Activated CD8-positive, alpha-beta memory T cell treated with anti-CD3 and anti-CD28 coated beads for 4 hours (primary cell): ENCODE measurements at places on chromosomes 6 and 20.

DNA sequence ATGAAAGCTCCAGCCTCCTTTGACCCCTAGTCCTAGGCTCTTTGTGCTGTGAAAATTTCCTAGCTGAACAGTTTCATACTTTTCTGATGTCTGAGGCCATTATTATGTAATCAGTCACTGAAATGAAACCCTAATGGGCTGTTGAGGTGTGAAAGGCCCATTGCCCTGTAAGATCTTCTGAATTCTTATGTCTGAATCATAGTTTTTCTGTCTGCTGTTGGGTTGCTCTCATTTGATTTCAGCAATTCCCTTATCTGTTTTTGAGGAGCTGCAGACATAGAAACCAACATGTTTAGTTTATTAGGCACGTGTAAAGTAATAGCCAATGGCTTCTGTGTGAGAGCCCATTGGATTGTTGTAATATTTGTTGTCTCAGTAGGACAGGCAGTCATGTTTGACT, 118.1 kb downstream of the EYA4 start:
- DNase-seq: no peak

DNA sequence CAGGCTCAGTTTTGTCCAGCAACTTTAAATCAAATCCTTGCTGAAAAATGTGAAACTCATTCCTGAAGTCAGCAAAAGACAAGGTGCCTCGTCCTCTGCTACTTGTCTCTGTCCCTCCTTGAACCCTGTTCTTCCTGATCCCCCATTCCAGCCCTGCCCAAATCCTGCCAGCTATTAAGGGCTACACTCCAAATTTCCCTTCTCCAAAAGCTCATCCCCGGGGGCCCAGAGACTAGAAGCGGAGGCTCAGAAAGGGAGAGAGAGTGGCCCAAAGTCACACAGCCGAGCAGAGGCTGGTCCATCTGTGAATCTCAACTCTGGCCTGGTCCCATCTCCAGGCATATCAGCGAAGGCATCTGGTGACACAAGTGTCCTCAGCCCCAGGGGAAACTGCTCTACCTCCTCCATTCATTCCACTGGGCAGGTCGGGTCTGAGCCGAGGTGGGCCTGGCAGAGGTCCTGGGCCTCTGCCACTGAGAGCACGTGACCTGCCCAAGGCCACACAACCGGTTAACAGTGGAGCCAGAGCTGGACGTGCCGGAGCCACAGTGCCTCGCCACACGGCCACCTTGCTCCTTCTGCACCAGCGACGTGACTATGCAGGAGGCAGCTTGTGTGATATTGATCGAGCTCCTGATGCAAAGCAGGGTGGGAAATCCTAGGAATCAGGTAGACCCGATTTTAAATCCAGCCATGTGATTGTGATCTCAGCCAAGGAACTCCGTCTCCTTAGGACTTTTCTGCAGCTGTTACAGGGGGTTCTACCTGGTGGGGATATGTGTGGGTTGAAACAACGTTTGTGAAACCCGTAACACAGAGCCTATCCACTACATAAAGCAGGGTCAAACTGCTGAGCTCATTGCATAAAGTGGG, 28.6 kb downstream of the NOL4L start:
- no peak for DNase-seq

GRCh38 chr20:56664796-56665195, 35.7 kb downstream of the TFAP2C start:
- no peak for DNase-seq

- no peak for DNase-seq
Measured at GRCh38 chr6:12698298-12698697, 18.3 kb upstream of the PHACTR1 start.

GRCh38 chr6:28003661-28004060, 46.6 kb downstream of the OR2B6 start:
- no peak for DNase-seq

DNA sequence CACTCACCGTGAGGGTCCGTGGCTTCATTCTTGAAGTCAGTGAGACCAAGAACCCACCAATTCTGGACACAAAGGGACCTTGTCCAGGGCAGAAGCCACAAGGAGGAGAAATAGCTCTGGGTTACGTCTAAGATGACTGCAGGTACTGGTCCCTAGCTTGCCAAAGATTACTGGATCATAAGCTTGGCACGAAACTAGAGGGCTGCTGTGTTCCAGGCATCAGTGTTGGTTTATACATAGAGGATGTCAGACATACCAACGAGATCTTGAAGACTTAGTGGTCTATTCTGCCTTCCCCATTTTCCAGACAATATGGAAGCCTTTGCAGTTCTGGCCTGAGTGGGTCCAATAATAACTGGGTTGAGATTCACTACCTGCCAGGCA, 175.7 kb downstream of the TBX18 start:
- DNase-seq: no peak

DNA sequence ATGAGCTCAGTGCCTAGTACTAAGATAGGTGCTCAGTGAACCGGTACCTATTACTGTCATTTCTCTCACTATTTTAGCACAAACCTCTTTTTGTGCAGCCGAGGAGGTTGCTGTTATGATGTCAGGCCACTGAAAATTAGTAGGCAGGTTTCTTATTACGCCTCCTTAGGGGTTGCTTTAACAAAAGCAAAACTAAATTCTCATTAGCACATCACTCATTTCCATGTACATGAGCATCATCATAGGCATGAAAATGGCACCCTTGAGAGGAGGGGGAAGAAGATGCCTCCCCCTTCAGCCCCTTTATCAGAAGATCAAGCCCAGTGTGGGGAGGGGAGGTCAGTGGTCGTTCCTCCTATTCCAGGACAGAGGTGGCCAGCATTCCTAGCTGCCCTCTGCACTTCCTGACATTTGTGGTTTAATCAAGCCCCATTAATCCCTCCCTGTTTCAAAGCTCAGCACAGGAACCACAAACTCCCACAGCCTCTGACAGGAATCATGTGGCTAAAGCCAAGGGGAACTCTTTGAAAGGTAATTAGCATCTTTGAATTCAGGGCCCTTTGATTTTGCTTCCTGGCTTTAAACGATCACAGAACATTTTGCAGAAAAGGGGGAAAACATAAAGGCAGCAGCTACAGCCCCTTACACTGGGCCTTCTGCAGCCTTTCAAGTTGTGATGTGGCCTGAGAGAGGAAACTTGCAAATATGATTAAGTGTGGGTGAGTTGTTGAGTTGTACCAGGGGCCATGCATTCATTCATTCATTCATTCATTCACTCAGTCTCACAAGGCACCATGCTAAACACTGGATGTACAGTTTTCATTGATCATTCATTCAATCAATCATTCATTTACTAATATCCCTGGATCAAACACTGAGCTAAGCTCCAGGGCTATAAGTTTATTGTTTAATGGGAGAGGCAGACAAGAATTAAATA, 31.9 kb upstream of the PSMF1 start:
- DNase-seq: no peak
